ENCODE measurements at places on chromosomes 5 and 9. TPM values are rescaled to one million over a fixed set of nuclear protein-coding genes. Genes with fewer than 3 reads are reported as not detected.

- DNase-seq, result no peak
Measured at GRCh38 chr5:163552536-163552935, 47.1 kb downstream of the MAT2B start.

GRCh38 chr9:99822806-99823591 is 1.3 kb downstream of the NR4A3 start:
- peak; percentile 34 for DNase-seq

The SPEF2 gene
- total RNA-seq, result 2.7 TPM

DNA sequence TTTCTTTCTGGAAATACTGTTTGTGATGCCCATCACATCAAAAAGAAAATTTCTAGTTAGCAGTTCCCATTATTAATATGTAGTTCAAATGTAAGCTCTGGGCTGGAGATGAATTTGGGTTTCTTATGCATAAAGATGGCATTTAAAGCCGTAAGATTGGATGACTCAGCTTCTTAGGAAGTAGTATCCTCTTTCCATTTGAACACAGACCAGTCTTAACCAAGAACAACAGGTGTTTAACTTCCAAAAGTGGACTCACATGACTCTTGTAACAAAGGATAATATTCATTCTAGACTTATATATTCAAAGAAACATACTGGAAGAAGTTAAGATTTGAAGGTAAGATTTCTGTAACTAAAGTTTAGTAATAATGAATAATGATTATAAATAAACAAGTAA is 330.5 kb downstream of the TLR4 start:
- DNase-seq, result no peak

- no peak for DNase-seq
Measured at GRCh38 chr5:87099291-87099839, 168.3 kb upstream of the RASA1 start.

The IGFBPL1 gene
- total RNA-seq, result not detected

GRCh38 chr9:87447547-87448432 is 49.9 kb upstream of the DAPK1 start:
- no peak for DNase-seq

The SOWAHA gene
- total RNA-seq, result 0.17 TPM

DNA sequence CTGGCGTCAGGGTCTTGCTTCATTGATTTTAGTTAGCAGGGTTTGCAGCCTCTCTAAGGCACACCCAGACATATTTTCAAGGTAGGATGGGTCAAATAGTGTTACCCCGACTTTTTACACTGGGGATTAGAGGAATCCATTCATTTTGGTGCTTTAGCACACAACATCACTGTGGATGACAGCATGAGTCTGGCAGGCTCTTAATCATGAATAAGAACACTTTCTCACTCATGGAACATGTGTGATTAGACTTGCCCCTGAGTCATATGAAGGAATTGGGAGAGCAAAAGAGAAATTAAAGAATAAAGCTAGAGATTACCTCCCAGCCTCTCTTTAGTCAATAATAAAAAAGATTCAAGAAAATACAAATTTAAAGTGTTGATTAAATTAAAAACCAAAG is 175.6 kb downstream of the SEMA5A start:
- no peak for DNase-seq
